ENCODE measurements at places on chromosomes 12 and 14.
A peak's percentile ranks its signal among the peaks of the same experiment; 100 is the strongest.

GRCh38 chr14:88195676-88196075 lies 127.4 kb downstream of the KCNK10 start:
- DNase-seq, result no peak

DNA sequence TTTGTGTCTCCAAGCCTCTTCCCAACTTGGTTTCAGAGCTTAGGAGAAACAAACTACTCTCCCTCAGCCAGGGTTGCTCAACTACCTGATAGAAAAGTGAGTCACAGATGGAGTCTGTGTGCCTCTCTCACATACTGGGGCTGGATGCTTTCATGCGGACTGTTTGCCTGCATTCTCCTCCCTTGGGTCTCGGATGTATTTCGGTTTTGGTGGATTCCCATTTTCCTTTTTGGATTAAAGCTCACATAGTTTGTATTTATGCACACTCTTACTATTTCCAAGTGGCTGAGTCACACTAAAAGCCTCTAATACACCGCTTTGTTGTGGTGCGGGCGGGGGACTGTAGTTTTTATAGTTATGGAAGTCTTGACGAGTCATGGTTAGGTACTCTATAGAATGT lies 505.4 kb downstream of the LRFN5 start:
- DNase-seq, result no peak

DNA sequence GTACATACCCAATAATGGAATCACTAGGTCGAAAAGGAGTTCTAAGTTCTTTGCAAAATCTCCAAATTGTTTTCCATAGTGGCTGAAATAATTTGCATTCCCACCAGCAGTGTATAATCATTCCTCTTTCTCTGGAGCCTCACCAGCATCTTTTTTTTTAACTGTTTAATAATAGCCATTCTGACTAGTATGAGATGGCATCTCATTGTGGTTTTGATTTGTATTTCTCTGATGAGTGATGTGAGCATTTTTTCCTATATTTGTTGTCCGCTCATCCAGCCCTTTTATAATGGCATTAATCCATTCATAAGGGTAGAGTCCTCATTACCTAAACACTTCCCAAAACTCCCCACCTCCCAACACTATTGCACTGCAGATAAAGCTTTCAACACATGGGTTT lies 278.3 kb downstream of the SEC23A start:
- DNase-seq, result no peak

DNA sequence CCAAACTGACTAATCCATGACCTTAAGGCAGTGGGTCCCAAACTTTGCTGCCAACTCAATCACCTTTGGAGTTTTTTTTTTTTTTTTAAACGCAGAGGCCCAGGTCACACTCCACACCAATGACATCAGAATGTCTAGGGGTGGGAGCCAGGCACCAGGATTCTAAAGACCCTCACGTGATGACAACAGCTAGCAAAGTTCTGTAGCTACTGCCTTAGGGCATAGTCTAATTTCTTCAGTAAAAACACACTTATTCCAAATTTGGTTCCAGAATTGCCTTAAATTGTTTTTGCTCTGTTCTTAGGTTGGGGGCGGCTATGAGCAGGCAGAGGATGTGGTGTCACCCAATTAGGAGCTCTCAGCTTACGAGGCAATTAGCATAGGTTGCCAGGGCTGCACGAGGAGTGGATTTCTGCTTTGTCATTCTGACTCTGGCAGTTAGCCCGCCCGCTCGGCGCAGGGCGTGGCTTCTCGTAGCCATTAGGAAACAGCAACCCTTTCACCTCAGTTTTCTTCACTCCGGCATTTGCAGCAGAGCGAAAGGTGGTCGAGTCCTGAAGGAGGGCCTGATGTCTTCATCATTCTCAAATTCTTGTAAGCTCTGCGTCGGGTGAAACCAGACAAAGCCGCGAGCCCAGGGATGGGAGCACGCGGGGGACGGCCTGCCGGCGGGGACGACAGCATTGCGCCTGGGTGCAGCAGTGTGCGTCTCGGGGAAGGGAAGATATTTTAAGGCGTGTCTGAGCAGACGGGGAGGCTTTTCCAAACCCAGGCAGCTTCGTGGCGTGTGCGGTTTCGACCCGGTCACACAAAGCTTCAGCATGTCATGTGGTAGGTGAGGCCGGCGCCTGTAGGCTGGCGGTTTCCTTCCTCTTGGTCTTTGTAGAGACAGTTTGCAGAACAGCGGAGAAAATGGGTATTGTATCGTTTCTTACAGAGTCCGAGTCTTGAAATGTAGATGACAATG lies 16.7 kb upstream of the EID3 start:
- peak; percentile 99 for DNase-seq

- DNase-seq, result no peak
Observed at GRCh38 chr12:52537101-52537500, 15.8 kb downstream of the KRT71 start.

GRCh38 chr14:51490205-51490604 lies 161.5 kb upstream of the FRMD6 start:
- no peak for DNase-seq

DNA sequence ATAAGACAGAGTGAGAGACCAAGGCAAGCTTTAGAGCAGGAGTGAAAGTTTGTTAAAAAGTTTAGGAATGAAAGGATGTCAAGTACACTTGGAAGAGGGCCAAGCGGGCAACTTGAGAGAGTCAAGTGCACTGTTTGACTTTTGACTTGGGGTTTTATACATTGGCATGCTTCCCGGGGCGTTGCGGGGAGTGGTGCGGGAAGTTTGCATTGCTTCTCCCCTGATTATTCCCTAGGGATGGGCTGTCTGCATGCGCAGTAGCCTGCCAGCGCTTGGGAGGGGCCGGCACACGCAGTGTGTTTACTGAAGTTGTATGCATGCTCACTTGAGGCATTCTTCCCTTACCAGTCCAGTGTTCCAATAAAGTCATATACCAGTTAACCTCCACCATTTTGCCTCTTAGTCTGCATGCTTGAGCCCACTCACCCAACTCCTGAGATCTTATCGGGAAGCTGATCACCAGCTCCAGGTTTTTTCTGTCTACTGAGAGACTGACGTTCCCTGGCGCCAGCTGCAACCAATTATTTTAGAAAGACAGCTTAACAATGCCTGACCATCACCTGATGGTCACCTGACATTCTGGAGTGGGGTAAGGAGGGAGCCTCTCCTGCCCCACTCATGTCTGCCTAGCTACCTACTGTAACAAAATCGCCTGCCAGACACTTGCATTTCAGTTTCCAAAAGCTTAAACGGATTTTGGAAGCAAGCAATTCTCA lies 53.2 kb downstream of the DACT1 start:
- no peak for DNase-seq

GRCh38 chr14:102201353-102201738 lies 61.6 kb downstream of the WDR20 start:
- DNase-seq, result no peak

- DNase-seq, result no peak
Observed at GRCh38 chr12:48420039-48420775, 52.2 kb upstream of the ANP32D start.

DNA sequence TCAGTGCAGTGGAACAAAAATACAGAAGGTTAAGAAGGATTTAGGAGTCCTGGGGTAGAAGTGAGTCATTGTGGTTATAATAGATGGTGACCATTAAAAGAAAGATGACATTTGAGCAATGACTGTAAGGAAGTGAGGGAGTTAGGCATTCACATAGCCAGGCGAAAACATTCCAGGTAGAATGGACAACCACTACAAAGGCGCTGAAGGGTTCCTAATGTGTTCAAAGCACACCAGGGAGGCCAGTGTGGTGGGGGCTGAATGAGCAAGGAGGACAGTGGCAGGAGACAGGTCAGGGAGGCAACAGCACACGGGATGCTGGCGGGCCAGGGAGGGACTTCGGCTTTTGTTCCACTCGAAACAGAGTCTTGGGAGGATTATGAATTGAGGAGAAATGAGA lies 129.9 kb downstream of the NPAS3 start:
- no peak for DNase-seq

GRCh38 chr14:101444116-101444515 lies 117.2 kb upstream of the DIO3 start:
- no peak for DNase-seq

DNA sequence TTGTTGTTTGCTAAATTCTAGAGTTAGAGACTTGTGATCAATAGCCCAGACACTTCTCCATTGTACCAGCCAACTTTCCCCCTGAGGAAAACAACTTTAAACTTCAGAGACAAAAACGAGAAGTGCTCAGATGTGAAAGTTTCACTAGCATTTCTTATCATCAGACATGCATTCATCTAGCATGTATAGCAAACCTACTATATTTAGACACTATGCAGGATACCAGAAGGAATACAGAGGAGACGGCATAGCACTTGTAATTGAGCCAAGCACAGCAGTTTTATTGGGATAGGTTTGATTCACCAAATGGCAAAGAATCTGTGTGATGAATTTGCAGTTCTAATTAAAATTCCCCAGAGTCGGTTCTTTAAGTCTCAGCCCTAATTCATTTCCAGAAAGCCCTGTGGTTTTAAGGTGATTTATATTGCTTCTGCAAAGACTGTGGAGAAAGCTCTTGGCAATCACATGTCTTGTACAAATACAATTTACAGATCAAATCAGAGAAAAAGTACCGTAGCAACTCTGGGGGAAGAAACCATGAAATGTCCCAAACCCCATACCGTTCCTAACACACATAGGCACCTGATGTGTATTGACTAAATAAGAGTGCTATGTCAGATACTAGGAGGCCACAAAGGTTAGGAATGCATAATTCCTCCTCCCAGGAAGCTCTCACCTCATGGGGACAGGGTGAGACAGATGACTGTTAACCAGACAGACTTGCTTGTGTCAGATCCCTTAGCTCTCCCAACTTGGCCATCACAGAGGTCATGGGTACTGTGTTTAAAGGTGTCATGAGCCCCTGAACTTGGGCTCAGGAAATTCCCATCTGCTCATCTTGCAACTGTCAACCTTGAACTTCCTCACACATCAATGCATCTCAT lies 69.6 kb upstream of the KRAS start:
- peak; percentile 39 for DNase-seq

DNA sequence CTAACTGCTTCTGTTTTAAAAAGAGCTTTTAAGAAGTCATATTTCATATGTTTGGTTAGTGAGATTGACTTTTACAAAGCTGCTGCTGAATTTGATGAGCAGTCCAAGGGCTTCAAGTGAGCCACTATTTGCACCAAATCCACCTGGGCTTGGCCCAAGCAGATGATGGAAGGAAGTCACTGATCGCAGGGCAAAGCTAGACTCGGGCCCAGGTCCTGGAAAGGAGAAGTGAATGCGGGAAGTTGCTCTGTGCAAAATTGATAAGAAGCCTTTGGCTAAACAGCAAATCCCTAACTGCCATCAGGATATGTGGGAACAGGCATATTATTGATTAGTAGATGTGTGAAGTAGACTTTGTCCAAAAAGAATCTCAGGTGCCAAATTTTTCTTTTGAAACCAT lies 30.5 kb downstream of the PLXNC1 start:
- peak; percentile 54 for DNase-seq

- DNase-seq, result no peak
Observed at GRCh38 chr12:5078423-5078822, 34.7 kb downstream of the KCNA5 start.

DNA sequence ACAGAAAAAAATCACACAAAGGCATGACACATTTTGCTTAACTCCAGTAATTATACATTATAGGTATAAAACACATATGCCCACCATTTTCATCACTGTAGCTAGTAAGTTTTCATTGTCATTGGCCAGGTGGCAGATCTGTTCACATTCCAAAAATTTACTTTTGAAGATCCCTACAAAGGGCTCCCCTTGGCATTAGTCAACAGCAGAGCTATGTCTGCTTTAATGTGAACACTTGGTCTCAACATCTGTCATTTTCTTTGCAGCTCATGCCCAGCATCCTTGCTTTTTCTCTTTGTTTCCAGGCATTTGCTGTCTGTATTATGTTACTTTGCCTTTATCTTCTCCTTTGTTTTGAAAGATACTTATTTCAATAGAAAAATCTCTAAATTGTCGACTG lies 519.1 kb upstream of the FOXG1 start:
- no peak for DNase-seq

- DNase-seq, result no peak
Observed at GRCh38 chr14:77097006-77097699, 905 bp upstream of the CIPC start.

- no peak for DNase-seq
Observed at GRCh38 chr14:49982501-49982951, 89.6 kb downstream of the ARF6 start.

- no peak for DNase-seq
Observed at GRCh38 chr14:104116756-104117340, 21.5 kb upstream of the KIF26A start.

- no peak for DNase-seq
Observed at GRCh38 chr14:82896476-82896875, 1362.8 kb upstream of the SEL1L start.

DNA sequence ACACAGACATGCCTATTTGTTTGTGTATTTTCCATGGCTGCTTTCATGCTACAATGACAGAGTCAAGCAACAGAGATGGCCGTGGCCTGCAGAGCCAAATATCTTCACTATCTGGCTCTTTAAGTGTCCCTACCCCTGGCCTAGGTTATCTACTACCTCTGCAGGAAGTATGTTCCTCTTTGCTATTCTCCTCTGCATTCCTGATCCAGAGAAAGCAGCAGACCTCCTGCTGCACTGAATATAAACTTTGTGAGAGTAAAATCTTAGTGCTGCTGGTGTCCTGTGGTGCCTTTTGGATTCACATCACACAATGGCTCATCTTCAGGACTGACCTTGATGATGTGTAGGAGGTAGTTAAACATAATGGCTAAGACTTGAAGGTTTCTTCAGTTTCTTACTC lies 233.4 kb downstream of the IPO8 start:
- DNase-seq, result no peak

DNA sequence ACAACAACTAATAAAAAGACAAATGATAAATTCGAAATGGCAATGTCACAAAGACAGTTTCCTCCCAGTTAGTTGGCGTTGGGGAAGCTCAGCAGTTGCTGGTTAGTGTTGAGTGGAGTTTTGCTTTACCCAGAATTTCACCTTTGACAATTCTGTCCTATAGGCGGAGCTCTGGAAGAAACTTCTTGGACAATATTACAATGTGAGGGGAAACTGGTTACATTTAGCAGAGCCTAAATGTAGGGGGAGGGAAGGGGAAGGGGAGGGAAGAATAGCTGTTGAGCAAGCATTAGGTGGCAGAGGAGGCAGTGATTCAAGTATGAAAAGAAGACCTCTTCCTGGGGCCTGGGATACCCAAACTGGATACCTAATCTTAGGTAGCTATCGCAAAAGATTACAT lies 51.4 kb downstream of the BDKRB1 start:
- peak; percentile 11 for DNase-seq

DNA sequence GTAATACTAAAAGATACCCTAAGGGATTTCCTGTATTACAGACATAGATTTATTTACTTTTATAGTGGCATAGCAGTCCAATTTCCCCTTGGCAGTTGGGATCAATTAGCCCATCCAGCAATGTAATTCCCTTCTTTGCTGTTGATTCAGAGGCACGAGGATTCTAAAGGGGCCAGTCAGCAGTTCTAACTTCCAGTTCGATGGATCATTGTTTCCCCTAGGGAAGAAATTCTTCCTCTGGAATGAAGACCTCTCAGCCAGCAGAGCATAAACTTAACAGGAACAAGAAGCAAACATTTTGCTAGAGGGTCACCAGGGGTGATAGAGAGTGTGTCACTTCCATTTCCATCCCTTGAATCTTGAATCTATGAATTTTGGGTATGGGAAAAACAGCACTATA lies 395.7 kb upstream of the NOVA1 start:
- DNase-seq, result no peak

GRCh38 chr14:28754209-28754985 lies 12.2 kb upstream of the FOXG1 start:
- DNase-seq, result peak; percentile 71

Data from KBM-7 (cell line).